Fibroblast of gingiva (primary cell): ENCODE measurements at places on chromosomes 12 and 14.

- no peak for DNase-seq
Measured at GRCh38 chr14:32693114-32693513, 245.6 kb upstream of the NPAS3 start.

DNA sequence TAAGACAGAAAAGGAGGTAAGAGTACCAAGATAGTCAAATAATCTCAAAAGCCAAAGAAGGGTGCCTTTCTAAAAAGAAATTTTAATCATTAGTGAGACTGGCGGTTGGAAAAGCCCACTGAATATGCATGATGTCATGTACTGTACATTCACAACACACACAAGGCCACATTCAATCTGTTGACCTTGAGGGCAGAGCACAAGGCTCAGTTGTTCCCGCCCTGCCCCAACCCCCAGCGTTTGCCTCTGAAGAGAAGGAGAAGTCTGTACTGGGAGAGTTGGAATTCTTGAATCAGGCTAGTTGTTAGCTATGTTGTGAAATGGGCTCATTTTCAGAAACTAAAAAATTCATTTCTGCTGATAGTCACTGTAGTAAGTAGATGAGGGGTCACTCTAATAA, 50.2 kb upstream of the NID2 start:
- DNase-seq, result no peak

- no peak for DNase-seq
Measured at GRCh38 chr14:38248321-38249028, 7.4 kb downstream of the CLEC14A start.

DNA sequence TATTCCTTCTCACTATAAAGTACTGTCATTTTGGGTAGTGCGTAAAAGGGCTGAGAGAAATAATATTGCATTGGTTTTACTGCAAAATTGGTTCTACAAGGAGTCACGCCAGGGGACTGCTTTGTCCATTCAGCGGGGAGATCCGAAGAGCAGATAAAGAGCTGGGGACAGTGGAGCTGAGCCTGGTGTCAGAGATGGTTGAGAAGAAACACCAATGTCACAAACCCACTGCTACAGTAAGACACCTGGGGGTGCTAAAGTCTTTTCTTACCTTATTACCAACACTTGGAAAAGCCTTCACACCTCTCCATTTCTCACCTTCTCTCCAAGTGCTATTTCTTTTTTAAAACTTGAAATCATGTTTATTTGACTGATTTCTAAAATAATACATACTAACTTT, 14.1 kb downstream of the IL31 start:
- DNase-seq, result no peak

- DNase-seq, result no peak
Measured at GRCh38 chr12:103399986-103400385, 95.8 kb downstream of the C12orf42 start.

- DNase-seq, result no peak
Measured at GRCh38 chr14:24417832-24418491, 11.5 kb downstream of the CBLN3 start.

- DNase-seq, result no peak
Measured at GRCh38 chr12:65798918-65799317, 25.4 kb upstream of the HMGA2 start.

- DNase-seq, result no peak
Measured at GRCh38 chr14:99570544-99571302, 33.3 kb downstream of the CCDC85C start.

DNA sequence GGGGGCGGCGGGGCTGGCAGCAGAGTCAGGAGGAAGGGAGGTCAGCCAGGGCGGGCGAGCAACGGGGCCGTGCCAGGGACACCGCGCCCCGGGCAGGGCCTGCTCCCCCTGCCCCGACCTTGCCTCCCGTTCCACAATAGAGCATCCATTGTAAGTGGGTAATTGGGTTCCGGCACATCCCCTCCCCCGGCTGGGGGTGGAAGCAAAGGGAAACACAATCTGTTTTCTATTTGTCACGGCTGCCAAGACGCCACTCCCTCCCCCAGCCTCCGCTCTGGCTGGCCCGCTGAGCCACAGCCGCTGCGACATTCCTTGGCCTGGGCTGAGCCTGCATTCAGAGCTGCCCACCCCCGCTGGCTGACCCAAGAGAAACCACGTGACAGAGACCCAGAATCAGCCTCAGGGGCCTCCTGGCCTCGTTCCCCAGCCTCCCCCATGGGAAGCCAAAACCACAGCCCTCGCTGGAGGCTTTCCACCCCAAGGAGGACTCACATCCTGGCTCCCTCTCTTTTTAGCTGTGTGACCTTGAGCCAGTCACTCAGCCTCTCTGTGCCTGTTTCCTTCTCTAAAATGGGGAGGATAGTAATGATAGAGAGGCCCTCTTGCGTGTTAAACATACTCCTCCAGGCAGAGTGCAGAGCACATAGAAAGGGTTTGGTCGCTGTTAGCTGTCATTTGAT, 117.6 kb downstream of the SCARB1 start:
- DNase-seq, result peak; percentile 97

DNA sequence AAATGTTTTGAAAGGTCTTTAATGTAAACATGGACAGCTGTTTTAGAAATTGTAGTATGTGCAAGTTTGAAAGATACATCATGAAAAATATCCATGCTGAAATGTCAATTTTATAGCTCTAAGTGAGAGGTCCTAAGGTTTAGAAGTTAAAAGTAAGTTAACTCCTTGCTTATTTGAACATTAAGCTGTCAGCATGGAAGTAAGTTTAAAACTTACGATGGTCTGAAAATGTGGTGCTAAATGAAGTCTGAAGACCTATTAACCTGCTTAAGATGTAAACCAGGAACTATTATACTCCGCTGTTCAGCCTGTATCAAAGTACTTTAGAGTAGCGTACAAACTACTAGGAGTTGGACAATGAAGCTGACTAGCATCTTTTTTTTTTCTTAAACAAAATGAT, 1082.4 kb downstream of the TMTC2 start:
- no peak for DNase-seq

DNA sequence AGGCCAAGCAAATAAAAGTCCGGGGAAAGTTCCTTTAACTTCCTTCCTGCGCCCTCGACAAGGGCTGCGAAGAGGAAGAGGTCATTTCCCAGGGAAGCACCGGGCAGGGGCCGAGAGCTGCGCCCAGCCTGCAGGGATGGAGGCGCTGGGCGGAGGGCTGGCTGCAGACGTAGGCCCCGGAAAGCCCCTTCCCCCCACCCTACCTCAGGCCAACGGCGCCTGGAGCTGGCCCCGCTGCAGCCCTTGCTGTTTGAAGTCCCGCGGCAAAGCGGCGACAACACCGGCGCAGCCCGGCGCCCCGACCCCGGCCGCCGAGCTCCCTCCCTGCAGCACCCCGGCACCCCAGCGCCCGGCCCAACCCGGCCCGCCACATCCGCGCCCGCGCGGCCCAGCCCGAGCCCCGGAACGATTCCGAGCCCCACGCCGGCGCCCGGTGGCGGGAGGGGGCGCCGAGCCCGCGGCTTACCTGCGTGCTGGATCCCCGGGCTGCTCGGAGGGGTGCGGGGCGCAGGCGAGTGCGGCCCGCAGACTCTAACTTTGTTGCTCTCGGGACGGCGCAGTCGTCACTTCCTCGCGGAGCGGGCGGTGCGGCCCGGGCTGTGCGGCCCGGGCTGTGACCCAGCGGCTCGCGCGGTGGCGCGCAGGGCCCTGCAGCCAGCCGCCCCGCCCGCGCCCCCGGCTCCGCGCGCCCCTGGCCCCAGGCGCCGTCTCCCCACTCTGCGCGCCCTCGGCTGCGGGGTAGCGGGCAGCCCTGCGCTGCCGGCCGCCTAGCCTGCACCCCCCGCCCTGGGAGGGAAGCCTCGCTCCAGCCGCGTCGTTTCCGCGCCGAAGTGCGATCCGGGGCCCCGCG, 64.8 kb upstream of the PTGR2 start:
- peak; percentile 36 for DNase-seq

GRCh38 chr14:55228261-55228660, 36.9 kb upstream of the DLGAP5 start:
- no peak for DNase-seq

GRCh38 chr14:101466456-101467180, 94.7 kb upstream of the DIO3 start:
- DNase-seq, result no peak

GRCh38 chr12:93989949-93990348, 158.4 kb upstream of the PLXNC1 start:
- no peak for DNase-seq

DNA sequence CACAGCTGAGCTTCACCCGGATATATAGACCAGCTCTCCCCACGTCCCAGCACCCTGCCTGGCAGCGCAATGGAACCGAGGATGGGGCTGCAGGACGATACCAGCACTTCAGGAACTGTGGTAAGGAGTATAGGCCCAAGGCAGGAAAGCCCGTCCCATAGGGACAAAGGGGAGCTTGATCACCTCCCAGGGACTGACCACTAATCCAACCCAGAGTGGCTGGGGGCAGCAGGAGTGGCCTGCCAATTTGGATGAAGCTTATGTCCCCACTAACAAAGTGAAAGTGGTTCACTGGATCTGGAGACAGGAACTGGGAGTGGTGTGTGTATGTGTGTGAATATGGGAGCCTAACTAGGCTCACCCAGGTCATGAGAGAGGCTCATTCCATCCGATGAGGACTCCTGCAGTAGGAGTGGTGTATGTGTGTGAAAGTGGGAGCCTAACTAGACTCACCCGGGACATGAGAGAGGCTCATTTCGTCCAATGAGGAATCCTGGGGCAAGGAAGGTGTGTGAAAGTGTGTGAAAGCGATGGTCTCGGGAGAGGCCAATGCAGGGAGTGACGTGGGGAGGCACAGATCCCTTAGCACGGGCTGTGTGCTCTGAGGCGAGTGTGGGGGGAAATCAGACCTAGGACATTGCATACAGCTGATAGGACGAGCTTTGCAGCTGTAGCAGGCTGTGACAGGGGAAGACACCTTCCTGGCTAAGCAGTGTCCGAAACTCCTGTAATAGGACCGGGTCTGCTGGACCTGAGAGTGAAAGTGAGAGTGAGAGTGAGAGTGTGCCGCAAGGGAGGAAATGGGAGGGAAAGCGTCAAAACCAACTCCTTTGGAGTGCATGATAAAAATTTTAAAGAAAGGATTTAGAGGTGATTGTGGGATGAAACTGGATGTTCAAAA, 25.7 kb downstream of the KLRK1 start:
- DNase-seq, result peak; percentile 42

DNA sequence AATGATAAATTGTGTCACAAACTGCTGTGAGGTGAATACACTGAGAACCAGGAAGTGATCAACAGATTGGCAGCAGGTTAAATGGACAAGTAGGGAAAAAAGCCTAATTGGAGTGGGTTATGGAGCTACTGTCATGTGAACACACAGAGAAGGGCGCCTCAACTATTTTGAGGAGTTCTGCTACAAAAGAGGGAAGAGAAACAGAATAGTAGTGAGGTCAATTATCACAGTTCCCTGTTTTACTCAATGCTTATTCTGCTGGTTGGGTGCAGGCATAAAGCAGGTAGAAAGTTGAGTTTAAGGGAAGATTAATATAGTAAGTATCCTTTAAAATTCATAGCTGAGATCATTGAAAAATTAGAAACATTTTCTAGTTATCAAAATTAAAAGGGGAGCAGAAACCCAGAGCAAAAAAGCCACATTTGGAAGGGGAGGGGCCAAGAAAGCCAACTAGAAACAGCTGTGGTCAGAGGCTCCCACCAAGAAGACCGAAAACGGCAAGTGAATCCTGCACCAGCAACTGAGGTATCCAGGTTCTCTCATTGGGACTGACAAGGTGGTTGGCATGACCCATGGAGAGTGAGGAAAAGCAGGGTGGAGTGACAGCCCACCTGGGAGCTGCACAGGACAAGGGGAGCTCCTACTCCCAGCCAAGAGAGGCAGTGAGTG, 105.7 kb downstream of the ZC3H14 start:
- DNase-seq, result no peak

DNA sequence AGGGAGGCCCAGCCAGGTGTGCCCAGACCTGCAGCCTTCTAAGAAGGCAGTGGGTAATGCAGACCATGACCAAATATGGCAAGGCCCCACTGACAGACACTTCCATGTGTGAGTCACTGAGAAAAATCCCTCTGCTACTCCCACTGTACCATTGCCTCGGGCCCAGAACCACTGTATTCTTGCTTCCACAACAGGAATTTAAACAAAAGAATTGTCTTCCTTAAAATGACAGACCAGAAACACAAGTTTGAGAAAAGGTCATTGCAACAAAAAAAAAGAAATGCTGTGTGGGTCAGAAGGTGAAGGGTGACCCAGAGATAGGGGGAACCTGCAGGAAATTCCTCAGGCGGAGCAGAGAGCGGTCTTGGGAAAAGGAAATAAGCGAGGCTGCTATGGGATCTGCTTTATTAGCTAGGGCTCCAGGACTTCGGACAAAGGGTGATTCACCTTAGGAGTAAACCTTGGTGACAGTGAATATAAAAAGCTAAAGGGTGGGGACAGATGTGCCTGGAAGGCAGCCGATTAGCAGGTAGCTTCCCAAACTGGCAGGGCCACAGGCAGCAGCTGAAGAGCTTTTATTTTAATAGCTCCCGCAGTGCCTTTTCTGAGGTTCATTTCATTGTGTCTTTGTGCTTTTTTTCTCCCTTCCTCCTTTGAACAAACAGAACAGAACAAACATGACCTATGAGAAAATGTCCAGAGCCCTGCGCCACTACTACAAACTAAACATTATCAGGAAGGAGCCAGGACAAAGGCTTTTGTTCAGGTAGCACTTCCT, 185.3 kb upstream of the BCL2L14 start:
- DNase-seq, result no peak

DNA sequence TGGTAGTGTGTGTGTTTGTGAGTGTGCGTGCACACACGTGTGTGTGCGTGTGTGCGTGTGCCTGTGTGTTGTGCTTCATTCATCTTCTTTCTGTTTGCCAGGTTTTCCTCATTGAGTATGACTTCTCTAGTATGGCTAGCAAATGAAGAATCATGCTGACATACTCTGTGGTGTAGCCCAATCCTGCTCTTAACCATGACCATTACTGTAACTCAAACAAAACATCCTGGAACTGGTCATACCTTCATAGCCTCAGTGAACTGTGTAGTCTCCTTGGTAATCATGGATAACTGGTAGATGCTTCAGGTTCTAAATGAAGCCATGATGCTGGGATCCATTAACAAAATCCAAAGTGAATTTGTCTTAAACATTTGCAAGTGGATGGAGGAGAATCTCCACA, 1117.7 kb downstream of the BCL11B start:
- no peak for DNase-seq

DNA sequence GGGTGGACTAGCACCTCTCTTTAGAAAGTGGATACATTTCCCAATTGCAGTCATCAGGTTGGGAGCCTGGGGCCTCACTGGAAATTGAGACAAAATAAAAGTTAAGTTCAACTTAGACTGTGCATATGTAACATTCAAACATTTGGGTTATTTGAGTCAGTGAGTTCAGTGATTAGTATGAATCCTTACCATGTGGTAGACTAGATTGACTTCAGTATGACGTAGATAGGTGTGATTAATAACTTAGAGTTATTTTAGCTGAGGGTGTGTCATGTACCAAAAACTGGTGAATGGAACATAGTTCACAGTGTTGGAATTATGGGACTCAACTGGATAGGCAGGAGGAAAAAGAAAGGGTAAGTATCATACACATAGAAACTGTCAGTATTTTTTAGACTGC, 8.0 kb upstream of the SSTR1 start:
- no peak for DNase-seq

DNA sequence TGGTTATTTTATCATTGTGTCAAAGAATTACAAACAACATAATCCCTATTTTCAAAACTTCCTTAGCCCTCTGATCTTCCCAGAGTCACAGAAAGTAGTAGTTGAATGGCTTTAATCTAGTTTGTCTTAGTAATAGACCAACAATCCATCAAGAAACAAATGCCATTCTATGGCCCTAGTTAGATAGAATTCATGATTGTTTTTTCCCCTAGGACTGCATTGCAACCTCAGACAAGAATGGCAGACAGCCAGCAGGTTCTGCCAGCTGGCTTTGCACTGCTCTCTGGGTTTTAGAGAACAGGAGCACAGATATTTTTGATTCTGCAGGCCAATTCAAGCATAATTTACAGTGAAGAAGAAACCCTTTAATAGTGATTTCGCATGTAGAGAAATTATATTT, 33.8 kb downstream of the SYT1 start:
- peak; percentile 42 for DNase-seq

GRCh38 chr12:47744005-47744651, 14.6 kb downstream of the RAPGEF3 start:
- no peak for DNase-seq
